Panc1 (cell line): ENCODE measurements at places on chromosomes 3 and 15. TPM values are rescaled to one million over a fixed set of nuclear protein-coding genes. Genes with fewer than 3 reads are reported as not detected.

The PPM1L gene
- 23.8 TPM for total RNA-seq

The SLC22A14 gene
- 0.13 TPM for total RNA-seq

The MPI gene
- total RNA-seq, result 45.8 TPM

The FBXW12 gene
- not detected for total RNA-seq

The CSTA gene
- total RNA-seq, result not detected

The LYZL4 gene
- not detected for total RNA-seq

The RTP1 gene
- total RNA-seq, result not detected

The EOMES gene
- total RNA-seq, result 2.5 TPM

The SRPRB gene
- 73.5 TPM for total RNA-seq

The TGM4 gene
- 0.46 TPM for total RNA-seq

The SI gene
- total RNA-seq, result not detected

The CD200 gene
- not detected for total RNA-seq
